ENCODE measurements at places on chromosomes 7 and 10.

DNA sequence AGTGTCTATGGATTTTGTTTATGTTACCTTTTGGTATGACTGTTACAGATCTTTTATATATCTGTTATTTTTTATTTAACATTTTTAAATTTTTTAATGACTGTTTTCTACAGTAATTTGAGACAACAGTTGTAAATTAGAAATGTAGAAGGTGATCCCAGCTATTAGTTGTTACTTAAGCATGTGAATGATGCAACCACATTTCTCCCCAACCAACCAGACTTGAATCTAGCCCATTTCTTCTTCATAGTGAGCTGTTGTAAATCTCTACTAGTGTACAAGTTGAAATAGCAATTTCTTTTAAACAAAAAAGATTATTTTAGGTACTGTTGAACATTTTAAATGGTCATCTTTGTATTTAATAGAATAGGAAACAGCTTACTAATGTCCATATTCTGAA lies 18.0 kb downstream of the TMEM106B start:
- DNase-seq: no peak

GRCh38 chr10:19791032-19791431 lies 25.2 kb upstream of the PLXDC2 start:
- no peak for DNase-seq

DNA sequence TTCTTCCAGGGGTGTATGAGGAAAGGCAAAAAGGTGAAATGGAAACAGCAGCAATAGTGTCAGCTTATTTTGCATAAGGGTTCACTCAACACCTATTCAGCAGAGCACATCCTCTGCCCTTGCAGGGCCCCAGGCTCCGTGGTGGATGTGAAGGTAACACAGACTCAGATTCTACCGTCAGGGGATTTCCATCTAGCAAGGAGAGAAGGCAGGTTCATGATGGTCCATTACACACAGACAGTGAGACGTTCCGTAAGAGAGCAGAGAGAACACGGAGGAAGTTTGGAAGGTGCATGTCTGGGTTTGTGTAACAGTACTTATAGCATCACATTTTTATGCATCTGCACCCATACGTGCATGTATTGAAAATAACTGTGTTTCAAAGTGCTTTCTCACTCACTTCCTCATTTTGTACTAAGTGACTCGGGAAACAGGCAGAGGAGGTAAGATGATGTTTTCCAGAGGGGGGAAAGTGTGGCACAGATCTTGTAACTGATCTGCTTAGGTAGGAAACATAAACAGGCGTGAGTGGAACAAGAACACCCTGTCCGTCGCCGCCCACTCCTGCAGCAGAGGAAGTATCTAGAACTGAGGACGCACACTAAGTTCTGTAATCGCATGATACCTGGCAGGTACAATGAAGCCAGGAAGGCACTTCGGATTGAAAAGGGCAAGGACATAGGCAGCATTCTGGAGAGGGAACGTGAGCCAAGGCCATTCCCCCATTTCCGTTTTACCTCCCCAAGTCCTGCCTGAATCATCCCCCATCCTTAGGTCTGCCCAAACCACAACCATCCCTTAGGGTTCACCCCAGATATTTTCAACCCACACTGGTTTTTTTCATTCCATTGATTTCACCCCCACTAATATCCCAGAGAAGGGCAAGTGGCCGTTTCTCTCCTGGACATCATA lies 1.0 kb upstream of the ENO4 start:
- DNase-seq: no peak

GRCh38 chr10:123156078-123156477 lies 1.9 kb downstream of the BUB3 start:
- peak; percentile 50 for DNase-seq

DNA sequence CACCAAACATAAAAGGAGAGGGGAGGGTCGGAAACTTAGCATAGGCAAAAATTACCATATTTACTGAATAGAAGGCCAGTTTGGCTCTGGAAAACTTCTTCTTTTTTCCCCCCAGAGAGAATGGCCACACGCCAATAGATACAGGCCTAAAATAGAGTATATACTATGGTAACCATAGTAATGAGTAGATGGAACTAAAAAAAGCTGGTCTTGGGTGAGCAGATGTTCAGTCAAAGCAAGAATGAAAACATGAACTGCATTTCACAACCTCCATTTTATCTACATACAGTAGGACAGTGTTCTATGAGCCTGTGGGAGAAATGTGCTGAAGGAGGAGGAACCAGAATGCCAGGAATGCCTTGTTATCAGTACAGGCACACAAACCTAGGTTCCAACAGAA lies 141.7 kb upstream of the SEMA3A start:
- DNase-seq: no peak

DNA sequence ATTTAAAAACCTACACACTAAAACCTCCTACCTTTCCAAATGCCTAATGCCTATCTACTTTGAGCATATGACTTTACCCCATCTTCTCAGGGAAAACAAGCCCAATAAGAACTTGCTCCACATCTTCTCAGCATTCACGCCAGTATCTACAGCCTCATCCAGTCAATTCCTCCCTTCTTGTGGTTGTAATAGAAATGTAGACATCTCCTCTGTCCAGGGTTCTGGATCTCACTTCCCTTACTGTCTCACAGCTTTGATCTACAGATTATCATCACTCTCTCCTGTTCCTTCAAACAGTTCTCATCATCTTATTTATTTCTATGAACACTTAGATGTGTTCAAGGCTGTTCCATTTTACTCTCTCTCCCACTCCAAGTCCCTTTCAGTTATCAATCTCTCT lies 70.4 kb upstream of the NOBOX start:
- no peak for DNase-seq

GRCh38 chr7:147607157-147607800 lies 983.3 kb upstream of the C7orf33 start:
- no peak for DNase-seq

DNA sequence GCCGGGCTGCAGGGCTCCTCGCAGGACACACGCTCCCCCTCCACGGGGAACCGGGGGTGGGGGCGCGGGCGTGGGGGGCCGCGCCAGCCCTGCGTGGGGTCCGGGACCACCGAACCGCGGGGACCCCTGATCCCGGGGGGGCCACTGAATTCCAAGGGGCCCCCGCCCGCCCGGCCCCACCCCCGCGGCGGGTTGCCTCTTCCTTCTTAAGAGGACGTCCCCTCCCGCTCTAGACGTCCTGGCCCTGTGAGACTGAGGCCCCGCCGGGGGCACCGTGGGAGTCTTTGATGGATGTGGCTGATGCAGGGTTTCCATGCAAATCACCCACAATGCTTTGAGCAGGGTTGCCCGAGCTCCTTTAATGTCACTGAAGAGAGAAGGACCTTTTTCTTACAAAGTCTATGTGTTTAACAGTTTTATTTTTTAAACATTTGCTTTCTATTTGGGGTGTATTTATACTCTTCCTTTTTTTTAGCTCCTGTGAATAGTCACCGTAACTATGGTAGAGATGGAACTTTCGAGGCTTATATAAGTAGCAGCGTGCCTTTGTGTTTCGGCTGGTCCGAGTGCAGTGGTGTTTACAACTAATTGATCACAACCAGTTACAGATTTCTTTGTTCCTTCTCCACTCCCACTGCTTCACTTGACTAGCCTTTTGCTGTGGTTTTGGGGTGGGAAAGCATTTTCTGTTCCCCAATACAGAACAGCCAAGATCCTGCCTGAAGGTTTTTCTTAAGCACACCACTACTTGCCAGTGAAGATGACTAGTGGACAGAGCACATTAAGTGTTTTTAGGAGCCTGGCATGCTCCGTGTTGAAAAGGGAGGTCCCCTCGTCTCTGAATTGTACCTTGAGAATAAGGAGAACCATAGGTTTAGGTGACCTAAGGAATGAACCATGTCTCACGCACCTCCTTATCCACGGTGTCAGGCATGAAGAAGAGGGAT lies 44.8 kb downstream of the PDIA4 start:
- peak; percentile 80 for DNase-seq

All from erythroblast (primary cell).